AG04449 (cell line): ENCODE measurements at places on chromosomes 5 and 9.

GRCh38 chr9:27337833-27338526 is 41.0 kb upstream of the EQTN start:
- no peak for DNase-seq

GRCh38 chr9:121983736-121984135 is 109.4 kb downstream of the TTLL11 start:
- DNase-seq = no peak

GRCh38 chr5:45680950-45681349 is 15.2 kb downstream of the HCN1 start:
- DNase-seq = no peak

DNA sequence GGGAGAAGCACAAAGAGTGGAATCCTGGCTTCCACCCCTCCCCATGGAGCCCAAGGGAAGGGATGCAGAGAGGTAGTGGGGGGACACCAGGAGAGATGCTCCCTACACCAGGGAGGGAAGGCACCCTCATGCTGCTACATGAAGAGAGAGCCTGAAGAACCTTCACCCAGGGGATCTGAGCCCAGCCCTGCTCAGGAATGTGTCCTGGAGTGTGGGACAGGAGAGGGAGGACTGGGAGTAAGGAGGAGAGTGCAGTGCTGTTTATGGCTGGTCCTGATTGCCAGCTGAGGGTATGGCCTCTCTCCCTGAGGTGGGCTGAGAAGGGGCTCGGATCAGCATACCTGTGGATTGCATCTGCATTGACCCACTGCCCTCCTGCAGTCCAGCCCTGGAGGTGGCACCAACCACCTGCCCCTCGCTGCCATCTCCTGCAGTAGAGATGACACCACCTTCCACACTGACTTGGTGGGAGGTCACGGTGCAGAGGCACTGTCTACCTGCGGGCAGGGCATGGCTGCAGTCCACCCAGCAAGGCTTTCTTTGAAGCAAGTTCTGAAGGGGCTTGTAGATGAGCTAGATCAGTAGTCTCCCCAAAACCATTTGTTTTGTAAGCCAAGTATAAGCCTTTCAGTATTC is 114.9 kb upstream of the SLC25A48 start:
- no peak for DNase-seq

DNA sequence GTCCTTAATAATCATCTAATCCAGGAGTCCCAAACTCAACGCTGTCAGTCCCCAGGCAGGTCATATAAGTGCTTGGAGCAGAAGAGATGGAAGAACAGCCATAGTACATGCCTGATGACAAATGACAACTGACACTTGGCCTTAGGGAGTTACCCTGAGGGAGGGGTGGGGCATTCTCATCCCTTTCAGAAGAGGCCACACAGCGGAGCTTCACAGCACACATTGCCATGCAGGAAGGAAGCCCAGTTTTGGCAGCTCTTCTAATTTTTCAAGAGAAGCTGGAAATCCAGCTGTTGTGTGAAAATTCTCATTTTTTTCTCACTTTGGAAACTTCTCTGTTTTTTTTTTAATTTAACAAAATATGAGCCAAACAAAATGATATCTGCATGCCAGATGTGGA is 89.0 kb downstream of the ASTN2 start:
- no peak for DNase-seq

DNA sequence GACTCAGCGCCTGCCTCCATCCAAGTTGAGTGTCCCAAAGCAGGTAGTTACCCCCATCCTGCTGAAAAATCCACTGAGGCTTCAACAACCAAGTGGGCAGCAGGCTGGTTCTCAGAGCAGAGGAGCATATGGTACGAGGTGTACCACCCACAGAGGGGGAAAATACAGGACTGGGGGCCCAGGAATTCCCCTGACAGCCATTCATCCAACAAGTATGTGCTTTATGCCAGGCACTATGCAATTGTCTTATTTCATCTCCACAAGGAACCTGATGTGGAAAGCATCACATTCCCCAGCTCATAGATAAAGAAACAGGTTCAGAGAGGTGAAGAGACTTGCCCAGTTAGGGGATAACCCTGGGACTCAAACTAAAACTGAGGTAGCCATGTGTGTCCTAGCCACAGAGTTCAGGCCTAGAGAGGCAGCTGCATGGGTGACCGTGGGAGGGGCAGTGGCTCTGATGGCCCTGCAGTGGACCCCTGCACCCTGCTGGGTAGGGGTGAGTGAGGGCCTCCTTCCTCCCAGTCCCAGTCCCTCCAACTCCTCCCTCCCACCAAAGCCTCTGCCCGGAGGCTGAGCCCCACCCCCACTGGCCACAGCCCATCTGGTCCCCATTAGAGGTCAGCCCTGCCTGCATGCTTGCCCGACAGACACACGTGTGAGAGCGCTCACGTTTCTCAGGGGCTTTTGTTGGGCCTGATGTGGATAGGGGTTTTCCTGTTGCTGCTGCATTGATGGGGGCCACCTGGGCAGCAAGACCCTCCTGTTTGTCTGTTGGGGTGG is 11.5 kb downstream of the PDLIM4 start:
- DNase-seq = peak; percentile 41

- no peak for DNase-seq
These were observed 173.3 kb downstream of the TRIO start for GRCh38 chr5:14316471-14316870.

GRCh38 chr5:148205044-148205806 is 2.4 kb downstream of the SPINK6 start:
- DNase-seq = no peak

DNA sequence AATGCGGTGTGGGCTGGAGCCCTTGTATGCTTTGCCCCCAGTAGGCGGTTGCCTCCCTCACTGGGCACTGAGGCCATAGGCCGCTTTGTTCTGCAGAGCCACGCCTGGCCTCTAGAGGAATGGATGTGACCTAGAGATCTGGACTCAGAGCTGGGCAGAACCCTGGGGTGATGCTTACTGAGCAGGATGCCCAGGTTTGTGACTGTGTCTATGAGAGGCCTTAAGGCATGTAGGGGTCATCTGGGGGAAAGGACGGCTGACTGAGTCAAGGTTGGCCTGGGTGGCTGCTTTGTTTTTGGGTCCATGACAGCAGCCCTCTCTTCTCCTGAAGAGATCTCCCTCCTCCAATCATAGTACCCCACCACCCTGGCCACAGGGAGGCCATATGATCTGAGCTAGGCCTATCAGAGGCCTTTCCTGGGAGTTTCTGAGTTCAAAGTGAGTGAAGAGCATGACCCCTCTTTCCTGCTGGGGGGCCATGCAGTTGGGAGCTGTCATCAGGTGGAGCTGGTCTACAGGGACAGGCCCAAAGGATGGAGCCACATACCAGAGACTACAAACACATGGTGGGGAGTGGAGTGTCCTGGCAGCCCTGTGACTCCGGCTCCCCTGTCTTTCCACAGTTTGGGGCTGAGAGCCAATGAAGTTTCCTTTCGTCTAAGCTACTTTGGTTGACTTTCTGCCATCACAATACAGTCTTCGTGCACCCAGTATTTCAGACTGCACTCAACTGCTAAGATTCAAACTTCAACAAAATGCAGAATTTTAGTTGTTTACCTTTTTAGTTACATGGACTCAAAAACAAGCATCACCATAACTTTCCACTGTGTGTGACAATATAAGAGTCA is 165.4 kb downstream of the AUH start:
- no peak for DNase-seq

- DNase-seq = no peak
These were observed 323.8 kb upstream of the ARRDC3 start for GRCh38 chr5:91706785-91707520.

GRCh38 chr9:92986176-92987119 is 39.1 kb downstream of the FGD3 start:
- DNase-seq = no peak

DNA sequence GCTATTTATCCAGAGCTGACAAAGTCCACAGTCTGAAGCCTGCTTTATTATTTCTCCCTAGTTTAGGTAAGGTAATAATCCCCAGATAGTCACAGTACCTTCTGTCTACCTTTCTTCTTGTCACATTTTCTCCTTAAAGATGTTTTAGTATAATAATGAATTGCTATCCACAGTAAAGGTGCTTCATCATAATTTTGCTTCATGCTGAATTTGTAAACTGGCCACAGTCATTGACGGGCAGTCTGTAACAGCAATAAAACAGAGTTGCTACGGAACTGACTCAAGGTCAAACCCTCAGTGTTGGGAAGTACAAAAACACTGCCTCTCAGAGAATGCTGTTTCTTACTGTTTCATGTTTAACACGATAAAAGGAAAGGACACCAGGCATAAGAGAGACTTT is 195.7 kb downstream of the ZNF608 start:
- no peak for DNase-seq

- DNase-seq = no peak
These were observed 780.5 kb upstream of the CDH9 start for GRCh38 chr5:27818888-27819287.

GRCh38 chr5:15170173-15170572 is 298.6 kb upstream of the ANKH start:
- DNase-seq = no peak

- DNase-seq = no peak
These were observed 218.7 kb downstream of the MELK start for GRCh38 chr9:36791222-36791950.

DNA sequence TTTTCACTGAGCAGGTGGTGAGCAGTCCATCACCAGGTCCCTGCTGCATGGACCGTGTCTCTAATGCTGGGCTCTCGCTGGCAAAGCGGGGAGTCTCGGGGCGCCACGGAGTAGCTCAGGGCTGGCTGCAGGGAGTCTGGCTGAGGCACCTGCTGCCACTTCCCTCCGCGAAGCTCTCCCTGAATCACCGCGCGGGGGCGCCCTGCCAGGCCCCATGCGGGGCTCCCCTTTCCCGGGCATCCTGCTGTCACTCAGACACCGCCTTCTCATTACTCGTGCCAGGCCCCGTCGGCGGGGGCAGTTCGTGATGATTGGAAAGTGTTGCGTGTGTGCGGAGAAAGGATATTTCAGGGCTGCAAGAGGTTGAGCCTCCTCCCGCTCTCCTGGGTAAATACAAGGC is 335.8 kb downstream of the IRX2 start:
- DNase-seq = no peak
